ENCODE measurements at places on chromosomes 5 and 9.

GRCh38 chr9:12838546-12838945, 63.7 kb downstream of the LURAP1L start:
- no peak for DNase-seq

- no peak for DNase-seq
Observed at GRCh38 chr5:116671211-116671736, 96.7 kb upstream of the SEMA6A start.

DNA sequence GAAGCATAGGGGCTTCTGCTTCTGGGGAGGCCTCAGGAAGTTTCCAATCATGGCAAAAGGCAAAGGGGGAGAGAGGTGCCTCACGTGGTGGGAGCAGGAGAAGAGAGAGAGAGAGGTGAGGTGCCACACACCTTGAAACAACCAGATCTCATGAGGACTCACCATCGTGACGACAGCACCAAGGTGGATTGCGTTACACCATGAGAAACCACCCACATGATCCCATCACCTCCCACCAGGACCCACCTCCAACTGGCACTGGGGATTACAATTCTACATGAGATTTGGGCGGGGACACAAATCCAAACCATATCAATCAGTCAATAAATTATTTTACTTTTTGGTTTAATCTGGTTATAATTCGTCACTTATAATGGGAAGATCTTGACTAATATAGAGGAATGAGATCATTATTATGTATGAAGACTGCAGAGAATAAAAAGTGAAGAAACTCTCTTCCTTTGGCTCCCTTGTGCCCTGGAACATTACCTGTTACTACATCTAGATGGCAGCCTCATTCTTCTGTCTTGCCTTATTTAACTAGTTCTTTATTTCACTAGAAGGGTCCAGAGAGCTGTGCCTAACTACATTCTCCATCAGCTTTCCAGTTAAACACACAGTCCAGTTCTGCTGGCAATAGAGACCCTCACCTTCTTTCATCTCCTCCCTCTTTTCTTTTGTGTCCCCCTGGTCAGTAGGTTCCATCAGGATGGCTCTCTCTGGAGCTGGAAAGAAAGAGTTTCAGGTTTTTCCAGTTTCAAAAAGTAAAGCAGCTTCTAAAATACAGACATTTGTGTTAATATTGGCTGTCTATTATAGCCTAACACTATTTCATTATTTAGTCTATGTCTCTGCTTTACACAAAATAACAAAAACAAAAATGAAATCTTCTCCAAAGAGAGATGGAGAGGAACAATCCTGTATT, 21.7 kb upstream of the SPINK7 start:
- peak; percentile 13 for DNase-seq

DNA sequence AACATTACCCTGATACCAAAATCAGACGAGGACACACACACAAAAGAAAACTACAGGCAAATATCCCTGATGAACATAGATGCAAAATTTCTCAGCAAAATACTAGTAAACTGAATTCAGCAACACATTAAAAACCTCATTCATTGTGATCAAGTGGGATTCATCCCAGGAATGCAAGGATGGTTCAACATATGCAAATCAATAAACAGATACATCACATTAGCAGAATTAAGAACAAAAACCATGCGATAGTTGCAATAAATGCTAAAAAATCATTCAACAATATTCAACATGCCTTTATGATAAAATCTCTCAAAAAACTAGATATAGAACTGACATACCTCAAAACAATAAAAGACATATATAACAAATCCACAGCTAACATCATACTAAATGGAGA, 36.9 kb upstream of the TNPO1 start:
- no peak for DNase-seq

DNA sequence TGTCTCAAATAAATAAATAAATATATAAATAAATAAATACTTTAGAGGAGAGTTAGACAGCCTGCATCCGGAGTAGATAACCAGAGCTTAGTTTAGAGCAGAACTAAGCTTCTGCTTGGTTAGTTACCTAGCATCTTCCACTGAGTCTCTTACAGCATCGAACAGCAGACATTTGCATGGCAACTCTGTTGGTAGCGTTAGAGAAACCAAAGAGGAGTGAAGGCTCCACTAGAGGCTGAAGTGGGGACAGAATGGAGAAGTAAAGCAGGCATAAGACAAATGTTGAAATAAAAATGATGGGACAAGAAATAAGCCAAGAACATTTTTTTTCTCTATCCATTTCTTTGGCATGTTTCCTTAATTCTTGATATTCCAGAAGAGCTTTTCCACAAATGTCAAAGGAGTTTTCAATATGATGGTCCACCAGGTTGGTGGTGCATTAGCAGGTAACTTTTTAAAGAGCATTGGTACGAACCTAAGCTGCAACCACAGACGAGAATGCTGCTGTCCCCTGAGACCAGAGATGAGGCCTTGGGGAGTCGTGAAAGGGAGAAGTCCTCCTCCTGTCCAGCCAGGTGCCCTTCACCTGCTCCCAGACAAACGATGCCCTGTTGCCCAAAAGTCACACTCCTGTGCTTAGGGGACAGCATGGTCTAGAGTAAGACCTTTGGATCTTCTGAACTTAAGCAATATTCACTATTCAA, 438.3 kb downstream of the DIRAS2 start:
- DNase-seq = peak; percentile 43
